ENCODE measurements at places on chromosomes 16 and 17. TPM values are rescaled to one million over a fixed set of nuclear protein-coding genes. Genes with fewer than 3 reads are reported as not detected.

Gene IL34
- not detected for total RNA-seq

Gene LRRC45
- total RNA-seq, result 7.9 TPM

Gene C17orf50
- not detected for total RNA-seq

Gene TK2
- total RNA-seq, result 45.0 TPM

Gene NECAB2
- total RNA-seq, result not detected

Gene KRT31
- total RNA-seq, result not detected

Gene KRTAP4-9
- not detected for total RNA-seq

Gene RPL26
- 4,331 TPM for total RNA-seq

Gene ALDOA
- total RNA-seq, result 2,796 TPM

All from cardiac atrium fibroblast (primary cell).